Left colon (tissue), 2 donors: ENCODE measurements at places on chromosomes 11 and 22. TPM values are rescaled to one million over a fixed set of nuclear protein-coding genes. Genes with fewer than 3 reads are reported as not detected.

Gene ASCL2
- 6.3 TPM for total RNA-seq

Gene CHCHD10
- total RNA-seq, result 538 TPM

Gene SOX10
- 3.7 TPM for total RNA-seq

Gene ARRB1
- total RNA-seq, result 80.5 TPM

Gene MSANTD4
- 8.2 TPM for total RNA-seq

GRCh38 chr22:49962012-49962750 lies 1.6 kb downstream of the PIM3 start:
- DNase-seq, result peak; percentile 91

DNA sequence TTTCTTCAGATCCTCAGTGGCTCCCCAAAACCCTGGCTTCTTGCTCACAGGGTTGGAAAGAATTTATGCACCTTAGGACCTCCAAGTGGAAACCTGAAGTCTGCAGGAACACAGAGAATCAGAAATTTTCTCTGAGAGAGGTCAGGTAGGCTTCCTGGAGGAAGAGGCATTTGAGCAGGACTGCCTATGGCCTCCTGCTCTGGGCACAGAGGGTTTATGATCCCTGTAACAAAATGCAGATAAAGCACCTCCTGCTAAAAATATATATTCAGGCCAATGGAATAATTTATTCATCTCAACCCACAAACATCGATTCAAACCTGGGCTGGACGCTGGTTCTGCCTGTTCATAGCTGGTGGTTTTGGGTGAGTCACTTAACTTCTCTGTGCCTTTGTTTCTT lies 68.1 kb upstream of the FGF3 start:
- DNase-seq, result no peak

DNA sequence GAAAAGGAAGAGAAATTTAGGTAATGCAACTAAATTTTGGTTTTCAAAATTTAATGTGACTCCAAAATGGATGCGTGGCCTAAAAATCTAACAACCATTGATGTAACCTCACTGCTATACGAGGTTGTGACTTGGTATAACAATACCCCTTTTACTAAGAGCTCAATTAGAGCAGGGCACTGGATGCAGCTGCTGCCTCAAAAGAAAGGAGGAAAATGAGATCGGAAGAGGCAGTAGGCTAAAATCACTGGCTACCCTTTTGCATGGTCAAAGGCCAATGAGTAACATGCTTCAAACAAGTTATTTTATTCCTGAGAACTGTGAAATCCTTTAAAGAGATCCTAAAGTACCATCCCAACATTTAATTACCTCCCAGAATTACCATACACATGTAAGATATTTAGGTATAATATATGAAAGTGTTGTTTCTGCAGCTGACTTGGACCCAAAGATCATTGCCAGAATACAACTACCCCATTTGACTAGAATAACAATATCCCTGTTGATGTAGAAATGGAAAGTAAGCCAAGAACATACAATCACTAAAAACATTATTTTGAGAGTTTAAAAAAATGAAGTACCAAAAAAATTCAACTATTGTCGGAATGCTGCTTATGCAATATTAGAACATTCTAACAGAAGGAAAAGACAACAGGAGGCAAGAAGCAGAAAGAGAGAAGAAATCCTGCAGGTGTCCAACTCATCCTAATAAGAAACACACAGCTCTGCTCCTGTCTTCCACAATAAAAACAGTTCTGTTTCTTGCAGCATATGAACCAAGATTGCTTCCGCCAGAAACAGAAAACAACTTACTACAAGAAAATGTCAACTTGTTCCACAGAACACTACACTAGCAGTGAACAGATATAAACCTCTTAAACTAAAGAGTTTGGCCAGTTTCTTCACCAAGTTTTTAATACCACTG lies 15.0 kb downstream of the SIK3 start:
- DNase-seq, result no peak

- DNase-seq, result no peak
Observed at GRCh38 chr11:61418136-61418535, 11.6 kb downstream of the CPSF7 start.

- no peak for DNase-seq
Observed at GRCh38 chr11:69878144-69878883, 59.1 kb upstream of the FGF3 start.

- no peak for DNase-seq
Observed at GRCh38 chr11:70080763-70081162, 2.6 kb downstream of the ANO1 start.

DNA sequence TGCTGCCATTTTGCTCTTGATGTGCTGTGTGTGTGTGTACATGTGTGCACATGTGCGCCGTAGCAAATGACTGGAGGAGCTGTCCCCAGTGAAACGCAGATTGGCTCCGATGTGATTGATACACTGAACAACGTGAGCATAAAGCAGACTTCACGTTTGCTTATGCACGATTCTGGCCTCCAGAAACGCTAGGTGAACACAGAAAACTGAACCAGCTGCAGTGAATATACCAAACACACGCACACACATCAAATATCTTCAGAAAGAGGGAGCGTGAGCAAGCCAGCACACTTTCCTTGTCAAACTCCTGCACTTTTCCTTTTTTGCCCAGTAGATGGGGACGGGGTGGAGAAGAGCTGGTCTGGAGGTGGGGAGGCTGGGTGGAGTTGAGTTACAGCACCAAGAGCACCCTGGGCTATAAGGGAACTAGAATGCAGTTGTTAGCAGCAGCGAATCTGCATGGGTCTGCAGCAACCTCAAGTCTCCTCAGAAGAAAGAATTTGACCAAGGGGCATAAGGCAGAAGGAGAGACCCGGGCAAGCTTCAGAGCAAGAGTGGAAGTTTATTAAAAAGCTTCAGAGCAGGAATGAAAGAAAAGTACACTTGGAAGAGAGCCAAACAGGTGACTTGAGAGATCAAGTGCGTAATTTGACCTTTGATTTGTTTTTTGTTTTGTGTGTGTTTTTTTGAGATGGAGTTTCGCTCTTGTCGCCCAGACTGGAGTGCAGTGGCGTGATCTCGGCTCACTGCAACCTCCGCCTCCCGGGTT lies 77.8 kb upstream of the CADM1 start:
- DNase-seq, result peak; percentile 34

DNA sequence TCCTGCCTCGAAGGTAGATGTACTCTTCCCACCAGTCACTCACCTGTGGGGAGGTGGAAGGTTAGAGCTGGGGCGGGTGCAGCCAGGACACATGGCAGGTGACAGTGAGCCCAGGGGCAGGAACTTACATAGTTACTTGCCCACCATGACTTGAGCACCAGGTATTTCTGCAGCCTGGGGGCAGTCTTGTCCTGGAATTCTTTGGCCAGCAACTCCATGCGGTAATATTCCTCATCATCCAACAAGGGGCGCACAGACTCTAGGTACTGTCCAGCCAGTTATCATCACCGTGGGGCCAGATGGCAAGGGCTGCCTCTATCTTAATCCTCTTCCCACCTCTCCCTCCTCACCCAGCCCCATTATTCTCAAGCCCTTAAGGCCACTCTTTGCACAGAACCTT lies 2.2 kb downstream of the CPT1B start:
- no peak for DNase-seq

- DNase-seq, result peak; percentile 38
Observed at GRCh38 chr11:64084951-64085710, 49.4 kb downstream of the FLRT1 start.

DNA sequence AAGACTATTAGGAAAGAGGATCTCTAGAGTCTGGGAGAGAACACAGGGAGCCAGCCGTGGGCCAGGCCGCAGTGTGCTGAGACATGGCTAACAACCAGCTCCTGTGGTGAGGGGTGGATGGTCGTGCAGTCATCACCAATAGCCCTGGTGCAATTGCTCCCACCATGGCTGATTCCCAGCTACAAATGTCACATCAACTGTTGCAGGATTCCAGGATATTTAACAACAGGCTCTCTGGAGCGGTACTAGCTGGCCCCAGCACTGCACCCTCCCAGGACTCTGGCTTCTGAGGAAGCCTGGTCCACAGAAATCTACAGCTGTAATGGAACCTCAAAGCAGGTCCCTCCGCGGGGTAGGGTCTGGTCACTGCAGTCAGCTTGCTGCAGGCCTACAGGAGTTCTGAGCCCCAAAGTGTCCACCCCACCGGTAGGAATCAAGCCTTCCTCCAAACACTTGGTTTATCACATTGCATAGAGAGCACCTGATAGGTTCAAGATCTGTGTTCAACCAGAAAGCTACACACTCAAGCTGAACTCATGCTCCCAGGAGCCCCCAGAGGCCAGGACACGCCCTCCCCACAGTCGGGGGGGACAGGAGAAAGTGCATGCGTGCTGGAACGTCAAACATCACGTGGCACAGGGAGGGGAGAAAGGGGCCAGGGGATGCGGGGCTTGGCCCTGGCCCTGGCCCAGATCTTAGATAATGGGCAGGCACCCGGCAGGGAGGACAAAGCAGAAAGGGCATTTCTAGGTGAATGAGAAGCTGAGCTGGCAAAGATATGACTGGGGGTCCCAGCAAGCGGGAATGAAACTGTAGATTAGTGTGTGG lies 609.0 kb downstream of the TBC1D22A start:
- DNase-seq, result no peak
